Heart left ventricle (tissue), 16 donors: ENCODE measurements at places on chromosomes 5 and 9.

- DNase-seq = peak; percentile 71
Observed at GRCh38 chr5:149060325-149060724, 2.5 kb downstream of the SH3TC2 start.

DNA sequence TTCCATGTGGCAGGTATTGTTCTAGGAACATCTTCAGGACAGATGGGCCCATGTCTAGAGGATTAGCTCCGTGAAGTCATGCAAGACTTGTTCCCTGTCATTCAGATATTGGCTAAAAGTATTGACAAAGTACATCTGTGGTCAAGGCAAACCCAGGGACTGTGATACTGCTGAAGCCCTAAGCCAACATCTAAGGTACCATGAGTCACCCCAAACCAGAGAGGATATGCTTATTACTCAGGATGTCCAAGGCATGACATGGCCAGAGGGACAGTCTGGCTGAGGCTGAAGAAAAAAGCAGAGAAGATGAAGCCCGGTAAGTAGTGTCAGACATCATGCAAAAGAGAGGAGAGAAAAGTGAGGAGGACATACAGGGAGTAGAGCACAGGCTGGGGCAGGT is 31.0 kb downstream of the HMHB1 start:
- DNase-seq = no peak

DNA sequence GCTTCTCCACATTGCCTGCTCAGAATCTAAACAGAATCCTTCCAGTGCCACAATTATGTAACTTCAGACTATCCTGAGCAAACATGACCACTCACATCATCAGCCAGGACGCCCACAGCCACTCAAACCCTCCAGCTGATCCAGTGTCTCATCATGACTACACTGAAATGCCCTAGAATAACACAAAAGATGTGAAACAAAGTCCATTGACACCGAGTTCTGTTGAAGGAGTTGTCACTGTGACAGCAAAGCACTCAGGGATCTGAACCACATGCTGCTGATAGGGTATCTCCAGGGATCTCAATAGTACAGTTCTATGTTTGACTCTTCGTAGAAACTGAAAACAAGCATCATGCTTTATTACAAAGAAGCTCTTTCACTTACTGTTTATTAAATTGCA is 150.2 kb downstream of the GABBR2 start:
- DNase-seq = no peak

DNA sequence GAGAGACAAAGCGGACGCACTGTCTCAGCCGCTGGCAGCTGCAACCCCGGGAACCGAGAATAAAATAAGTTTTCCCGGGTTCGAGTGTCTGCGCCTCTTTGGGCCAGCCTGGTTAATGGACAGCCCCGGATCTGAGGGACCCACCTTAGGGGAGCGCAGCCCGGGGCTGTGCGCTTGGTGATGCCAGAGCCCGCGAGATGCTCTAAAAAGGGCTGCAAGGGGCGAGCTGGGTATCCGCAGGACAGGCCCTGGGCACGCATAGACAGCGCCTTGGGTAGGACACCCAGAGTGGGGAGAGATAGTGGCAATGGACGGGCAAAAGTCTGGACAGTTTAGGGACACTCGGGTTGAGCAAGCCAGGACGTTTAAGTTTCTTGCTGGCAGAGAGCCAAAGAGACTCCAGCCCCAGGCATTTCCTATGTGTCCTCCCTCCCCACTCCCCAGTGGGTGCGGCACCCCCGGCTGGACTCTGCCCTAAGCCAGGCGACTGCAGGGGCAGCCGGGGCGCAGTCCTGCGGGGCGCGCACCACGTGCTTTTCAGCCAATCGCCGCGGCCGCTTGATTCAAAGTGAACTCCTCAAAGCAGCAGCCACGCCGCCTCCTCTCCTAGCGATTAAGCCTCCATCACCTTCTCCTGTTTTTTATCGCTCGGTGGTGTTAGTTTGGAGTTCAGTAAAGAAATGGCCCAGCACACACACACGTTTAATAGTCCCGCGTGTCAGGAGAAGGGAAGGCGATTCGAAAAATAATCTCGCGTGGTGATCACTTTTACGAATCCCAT is 616 bp upstream of the ENC1 start:
- DNase-seq = peak; percentile 87

- no peak for DNase-seq
Observed at GRCh38 chr9:102479191-102479590, 515.9 kb upstream of the CYLC2 start.

- no peak for DNase-seq
Observed at GRCh38 chr9:89495824-89496560, 1.9 kb downstream of the SEMA4D start.

DNA sequence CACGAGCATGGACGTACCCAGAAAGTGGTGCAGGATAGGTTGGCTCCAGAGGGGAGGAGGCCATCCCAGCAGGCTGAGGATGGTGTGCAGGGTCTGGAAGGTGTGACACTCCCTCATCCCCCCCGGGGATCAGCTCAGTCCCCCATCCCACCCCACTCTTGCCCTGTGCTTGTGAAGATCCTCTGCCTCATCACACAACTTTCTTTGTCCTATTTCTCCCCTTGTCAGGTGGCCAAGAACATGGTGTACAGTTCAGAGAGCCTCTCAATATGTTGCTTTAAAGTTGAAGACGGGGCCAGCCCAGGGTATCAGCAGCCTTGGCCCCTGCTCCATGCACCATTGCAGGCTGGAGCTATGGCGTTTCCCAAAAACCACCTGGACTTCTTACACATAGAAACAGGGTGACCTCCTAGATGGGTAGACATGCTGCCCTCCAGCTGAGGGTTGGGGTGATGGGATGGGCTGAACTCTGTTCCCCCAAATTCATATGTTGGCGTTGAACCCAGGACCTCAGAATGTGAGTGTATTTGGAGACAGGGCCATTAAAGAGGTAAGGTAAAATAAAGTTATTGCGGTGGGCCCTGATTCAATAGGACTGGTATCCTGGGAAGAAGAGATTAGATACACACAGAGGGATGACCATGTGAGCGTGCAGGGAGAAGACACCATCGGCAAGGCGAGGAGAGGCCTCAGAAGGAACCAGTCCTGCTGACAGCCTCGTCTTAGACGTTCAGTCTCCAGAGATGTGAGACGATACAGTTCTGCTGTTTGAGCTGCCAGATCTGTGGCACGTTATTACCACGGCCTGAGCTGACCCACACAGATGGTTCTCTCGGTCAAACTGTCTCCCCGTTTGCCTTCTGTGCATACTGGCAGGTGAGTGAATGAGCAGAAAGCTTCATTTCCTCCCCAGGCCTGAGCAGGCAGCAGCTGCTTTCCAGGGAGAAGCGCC is 272.5 kb downstream of the GADD45G start:
- peak; percentile 1 for DNase-seq

DNA sequence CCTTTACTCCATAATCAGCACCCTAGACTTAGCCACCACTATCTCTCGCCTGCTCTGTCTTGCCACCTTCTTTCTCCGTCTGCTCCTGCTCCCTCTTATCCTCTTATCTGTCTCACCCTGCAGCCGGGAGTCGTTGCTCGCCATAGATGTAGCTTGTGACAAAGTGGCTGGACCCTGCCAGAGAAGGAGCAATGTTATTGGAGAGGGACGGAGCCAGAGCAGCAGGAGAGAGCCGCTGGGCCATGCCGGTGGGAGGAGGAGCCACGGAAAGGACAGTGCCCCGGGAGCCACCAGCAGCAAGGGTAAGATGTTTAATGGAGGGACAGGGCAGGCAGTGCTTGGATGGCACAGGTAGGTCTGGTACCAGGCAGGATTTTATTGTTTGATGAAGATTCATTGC is 137.3 kb downstream of the SEC61B start:
- no peak for DNase-seq

DNA sequence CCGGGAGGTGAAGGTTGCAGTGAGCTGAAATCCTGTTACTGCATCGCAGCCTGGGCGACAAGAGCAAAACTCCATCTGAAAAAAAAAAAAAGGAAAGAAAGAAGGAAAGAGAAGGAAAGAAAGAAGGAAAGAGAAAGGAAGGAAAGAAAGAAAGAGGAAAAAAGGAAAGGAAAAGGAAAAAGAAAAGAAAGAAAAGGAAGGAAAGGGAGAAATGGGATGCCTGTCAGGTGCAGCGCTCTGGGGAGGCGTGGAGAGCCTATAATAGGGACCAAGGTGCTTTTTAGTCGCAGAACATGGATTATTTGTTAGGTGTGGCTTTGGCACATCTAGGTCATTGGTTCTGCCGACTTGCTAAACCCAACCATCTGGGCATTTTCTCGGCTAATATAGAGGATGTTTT is 17.9 kb downstream of the EXOSC2 start:
- DNase-seq = no peak

GRCh38 chr5:11522796-11523195 is 381.4 kb downstream of the CTNND2 start:
- no peak for DNase-seq

- no peak for DNase-seq
Observed at GRCh38 chr5:142531977-142532780, 153.7 kb downstream of the FGF1 start.

DNA sequence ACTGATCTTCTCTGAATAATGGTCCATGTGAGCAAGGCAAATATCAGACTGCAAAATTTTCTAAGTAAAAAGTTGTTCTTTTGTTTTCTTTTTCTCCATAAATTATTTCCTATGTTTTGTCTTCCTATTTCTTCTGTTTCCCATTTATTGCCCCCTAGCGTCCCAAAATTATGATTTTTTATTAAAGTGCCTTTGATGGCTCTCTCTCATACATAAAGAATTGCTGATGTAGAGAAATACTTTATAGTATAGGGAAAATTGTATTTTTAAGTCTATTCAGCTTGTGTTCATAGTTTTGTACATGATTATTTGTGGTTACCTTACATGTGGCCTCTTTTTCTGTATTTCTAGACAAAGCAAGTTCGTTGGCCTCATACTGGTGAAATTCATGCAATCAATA is 1031.2 kb downstream of the EFNA5 start:
- DNase-seq = no peak

DNA sequence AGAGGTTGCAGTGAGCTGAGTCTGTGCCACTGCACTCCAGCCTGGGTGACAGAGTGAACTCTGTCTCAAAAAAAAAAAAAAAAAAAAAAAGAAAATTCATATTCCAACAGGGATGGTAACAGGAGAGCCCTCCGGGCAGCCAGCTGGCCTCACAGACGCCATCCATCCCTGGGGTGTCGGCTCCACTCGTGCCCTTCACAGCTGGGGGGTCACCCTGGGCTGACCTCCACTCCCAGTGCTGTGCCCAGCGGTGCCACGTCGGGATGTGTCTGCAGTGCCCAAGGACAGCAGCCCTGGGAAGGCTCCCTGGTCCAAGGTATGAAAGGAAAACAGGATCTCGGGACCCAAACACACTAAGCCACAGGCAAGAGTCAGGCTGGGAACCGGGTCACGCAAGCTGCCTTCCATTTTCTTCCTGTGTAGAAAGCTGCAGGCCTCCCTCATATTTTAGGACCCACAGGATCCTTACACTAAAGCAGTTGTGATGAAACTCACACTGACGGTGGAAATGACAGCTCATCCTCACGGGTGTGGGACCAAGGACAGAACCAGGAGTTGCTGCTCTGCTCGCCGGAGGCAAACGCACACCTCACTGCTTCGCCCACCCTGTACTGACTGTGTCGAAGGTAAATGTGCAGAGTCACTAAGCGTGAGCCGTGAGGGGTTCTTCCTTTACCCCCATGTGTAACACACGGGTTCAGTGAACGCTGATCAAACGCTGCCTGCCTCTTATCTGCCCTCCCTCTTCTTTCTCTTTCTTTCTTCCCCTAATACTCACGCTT is 5.3 kb downstream of the SLC12A7 start:
- DNase-seq = no peak

- no peak for DNase-seq
Observed at GRCh38 chr9:83011611-83012010, 51.3 kb downstream of the RASEF start.

DNA sequence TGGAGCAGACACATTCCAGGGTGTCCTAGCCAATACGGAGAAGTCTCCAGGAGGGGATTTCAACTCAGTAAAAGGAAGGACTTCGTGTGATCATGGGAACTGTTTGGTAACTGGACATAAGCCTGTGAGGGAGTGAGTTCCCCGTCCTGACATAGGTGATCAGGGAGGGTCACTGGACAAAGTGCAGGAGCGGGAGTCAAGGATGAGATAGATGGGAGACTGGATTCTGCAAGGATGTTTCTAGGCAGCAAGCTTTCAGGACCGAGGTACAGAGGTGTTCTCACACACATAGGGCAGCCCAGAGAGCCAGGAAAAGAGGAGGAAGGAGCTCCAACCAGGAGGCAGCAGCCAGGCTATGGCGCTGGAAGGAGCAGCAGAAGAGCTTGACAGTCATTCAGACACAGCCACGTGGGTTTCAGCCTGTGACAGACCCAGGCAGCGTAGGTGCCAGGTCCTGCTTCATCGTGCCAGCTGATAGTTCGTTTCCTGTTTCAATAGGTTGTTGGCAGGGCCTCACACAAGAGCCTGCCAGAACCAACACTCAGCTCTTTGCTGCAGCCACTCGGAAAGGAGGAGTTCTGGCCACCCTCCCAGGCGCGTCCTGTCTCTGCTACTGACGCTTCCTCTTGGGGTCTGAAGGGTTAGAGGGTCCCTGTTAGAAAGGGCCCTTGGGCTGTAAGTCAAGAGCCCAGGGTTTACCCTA is 84.1 kb downstream of the AMBP start:
- DNase-seq = peak; percentile 86

- DNase-seq = no peak
Observed at GRCh38 chr5:88877826-88878225, 5.2 kb downstream of the MEF2C start.

DNA sequence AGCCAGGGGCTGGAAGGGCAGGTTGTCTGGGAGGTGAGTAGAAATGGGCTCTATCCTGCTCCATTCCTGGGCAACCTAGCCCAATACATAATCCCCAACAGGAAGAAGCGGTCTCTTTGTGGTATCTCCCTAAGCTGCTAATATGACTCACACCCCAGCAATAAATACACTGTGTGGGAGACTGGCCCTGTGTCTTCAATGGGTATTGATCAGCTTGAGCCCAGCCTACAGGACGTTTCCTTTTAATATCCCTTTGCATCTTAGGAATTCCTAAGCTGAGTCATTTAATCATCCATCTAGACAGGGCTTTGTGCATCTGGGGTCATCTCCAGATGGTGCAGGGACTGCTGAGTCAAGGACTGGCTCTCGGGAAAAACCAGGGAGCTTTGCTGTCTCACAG is 207.0 kb upstream of the PANK3 start:
- DNase-seq = no peak

DNA sequence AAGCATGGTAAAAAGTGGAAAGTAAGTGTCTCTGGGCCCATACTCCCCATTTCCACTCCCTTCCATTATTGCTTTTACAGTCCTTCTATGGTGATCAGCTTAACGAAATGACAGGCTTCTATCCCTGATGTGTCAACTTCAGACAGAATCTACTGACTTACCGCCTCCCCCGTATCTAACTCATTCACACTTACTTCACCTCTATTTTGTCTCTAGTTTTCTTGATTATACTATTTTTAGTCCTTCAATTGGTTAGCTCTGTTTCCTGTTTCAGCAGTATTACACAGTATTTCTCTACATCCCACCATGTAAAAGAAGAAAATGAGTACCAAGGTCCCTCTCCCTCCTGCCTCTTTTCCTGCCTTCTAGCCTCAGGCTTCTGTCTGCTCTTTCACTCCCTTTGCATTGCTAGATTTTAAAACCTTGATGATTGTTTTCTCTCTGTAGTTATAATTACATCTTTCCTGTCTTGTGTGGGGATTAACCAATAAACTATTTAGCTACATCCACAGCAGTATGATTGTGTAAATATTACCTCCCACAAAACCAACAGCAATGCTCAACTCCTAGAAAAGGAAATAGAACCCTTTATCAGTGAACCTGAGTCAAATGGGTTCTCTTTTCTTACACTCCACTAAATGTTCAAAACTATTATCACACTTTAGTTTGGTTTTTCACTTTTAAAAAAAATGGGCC is 53.4 kb downstream of the GNAQ start:
- no peak for DNase-seq

GRCh38 chr5:147075187-147075586 is 159.6 kb upstream of the STK32A start:
- DNase-seq = no peak
